GM04504 (cell line): ENCODE measurements at places on chromosomes 6 and 20.

DNA sequence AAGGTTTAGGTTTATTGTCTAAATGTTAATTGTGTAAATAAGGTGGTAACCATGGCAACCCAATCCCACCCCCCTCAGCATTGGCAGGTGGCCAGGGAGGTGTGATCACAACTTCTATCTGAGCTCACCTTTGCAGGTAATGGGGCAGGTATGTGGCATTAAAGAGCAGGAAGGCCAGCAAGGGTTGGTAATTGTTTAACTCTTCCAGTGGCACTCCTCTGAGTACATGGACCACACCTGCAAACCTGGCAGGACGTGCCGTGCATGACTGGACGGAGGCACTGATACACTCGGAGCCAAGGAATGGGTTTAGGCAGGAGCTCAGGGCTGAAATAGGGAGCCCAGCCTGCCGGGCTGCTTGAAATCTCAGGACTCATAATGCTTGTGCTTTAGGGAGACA is 107.0 kb upstream of the BMP2 start:
- no peak for DNase-seq

- no peak for DNase-seq
Measured at GRCh38 chr20:2820084-2820895, 4.1 kb downstream of the TMEM239 start.

DNA sequence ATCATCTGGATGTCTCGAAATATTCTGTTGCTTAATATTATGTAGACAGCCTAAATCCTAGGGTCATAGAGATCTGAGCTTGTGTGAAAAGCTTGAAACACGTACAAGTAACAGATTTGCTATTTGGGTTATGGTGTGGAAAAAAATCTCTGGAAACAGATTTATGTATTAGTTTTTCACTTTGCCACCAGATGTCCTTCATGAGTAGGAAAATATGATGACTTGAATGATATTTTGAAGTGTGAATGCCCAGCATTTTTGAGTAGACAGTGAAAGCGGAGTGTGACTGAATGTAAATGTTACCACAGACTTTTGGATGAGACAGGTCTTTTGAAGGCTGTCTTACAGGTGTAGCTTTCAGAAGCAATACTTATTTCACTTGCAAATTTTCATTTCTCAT is 4.2 kb upstream of the BMP6 start:
- DNase-seq: no peak

GRCh38 chr20:55561259-55561658 is 444.1 kb downstream of the CBLN4 start:
- no peak for DNase-seq

DNA sequence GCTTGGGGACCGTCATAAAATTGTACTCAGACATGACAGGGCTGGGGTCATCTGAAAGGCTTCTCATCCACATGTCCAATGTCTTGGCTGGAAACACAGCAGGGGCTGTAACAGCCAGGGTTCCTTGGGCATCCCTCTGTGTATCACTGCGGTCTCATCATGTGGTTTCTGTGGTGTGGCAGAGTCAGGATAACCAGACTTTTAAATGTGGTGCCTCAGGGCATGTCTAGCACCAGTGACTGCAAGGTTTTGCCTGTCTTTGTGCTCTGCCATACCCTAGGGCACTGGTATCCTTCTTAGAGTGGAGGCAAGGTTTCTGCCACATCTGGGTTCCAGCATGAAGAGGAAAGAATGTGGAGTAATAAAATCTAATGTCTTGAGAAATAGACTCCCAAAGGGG is 124.2 kb downstream of the PLEKHG1 start:
- DNase-seq: peak; percentile 16

DNA sequence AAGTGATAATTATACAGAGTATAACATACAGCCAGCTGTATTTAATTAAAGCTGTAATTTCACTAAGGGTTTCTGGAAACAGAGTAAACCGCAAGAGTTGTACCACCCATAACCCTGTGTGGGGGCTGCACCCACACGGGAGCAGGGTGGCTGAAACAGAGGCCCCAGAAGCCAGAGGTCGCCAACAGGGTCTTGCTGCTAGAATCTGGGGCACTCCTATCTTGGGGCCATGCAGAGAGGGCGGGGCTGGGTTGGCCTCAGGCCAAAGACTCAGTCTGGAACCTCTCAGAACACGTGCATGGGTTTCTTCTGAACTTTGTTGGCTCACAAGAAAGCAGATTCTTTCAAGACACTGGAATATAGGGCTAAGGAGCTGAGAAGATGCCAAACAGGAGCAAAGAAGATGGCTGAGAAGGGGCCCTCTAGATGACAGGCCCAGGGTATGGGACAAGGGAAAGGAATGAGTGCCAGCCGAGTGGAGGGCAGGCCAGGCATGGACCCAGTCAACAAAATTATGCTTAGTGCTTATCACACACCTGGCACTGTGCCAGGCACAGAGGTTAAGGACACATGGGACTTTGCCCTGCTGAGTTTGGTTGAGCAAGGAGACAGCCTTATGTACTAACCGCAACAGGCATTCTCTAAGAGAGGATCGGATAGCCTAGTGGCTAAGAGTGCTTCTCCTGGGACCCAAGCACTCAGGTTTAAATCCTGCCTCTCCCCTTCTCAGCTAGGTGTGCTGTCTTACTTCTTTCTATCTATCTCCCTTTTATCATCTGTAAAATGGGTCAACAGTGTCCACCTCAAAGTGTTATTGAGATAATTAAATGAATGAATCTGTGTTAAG is 96.6 kb upstream of the FOXP4 start:
- DNase-seq: no peak

- DNase-seq: no peak
Measured at GRCh38 chr20:20139403-20139802, 87.1 kb downstream of the CFAP61 start.

DNA sequence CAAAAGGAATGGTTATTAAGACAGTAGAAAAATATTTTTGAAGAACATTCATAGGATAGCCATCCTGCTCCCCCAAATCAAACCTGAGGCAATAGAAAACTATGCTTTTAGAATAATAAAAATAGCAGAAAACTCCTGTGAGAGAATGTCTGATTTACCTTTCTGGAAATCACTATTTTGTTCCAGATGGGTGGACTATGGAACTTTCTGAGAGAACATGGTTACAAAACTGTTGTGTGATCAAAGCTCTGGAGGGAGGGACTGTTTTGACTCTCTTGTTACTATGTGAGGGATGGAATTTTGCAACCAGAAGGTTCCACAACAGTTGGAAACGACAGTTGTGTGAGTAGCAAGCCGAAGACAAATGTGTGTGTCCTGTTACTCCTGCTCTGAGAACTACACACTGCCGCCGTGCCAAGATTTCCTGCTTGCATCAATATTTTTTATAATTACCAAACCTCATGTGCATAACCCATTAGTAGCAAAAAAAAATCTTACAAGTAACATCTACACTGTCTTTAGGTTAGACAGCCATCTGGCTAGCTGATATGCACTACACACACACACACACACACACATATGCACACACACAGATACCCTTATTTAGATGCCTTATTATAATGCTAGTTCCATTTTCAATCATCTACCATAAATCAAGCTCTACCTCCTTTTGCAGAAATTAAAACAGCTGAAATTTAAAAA is 11.0 kb upstream of the HIVEP1 start:
- no peak for DNase-seq

DNA sequence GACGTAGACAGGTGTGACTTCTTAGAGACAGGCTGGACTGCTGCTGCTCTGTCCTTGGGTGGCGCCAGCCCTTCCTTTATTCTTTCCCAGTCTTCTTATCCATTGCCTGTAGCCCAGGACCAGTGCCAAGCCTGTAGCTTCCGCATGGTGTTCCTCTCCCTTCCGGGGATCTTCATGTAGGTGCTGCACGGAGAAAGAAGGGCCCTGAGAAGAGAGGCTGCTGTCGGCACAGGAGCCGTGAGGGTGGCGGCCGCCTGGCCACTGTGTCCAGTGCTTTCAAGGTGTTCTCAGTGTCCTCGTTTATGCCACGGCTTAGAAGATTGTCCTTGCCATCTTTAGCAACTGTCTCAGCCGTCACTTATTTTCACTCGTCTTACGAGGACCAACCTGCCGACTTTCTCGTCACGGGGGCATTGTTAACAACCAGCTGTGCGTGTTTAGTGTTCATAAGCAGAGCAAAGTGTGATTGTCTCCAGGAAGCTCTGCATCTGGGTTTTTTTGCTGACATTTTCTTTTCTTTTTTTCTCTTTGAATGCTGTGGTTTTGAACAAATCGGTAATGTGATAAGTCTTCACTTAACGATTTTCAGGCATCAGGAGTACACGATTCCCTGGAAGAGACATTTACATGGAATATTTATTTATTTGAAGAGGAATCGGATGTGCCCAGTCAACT is 61.2 kb downstream of the PPP1R14C start:
- no peak for DNase-seq

DNA sequence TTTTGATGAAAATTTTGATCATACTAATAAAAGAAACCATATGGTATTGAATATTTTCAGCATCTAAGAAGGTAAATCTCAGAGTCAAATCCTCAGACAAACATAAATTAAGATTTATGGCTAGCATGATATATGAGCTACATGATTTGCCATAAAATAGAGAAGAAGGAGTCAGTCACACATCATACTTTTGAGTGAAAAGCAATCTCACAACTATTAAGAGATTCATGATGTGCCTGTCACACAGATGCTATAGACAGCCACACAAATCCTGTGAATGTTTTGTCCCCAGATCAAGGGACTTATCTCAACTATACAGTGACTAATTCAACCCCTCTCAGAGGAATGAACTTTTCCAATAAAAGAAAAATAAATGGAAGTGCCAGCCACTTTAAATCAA is 85.7 kb downstream of the BTBD9 start:
- DNase-seq: no peak

GRCh38 chr6:2503816-2504494 is 246.8 kb downstream of the MYLK4 start:
- DNase-seq: no peak

DNA sequence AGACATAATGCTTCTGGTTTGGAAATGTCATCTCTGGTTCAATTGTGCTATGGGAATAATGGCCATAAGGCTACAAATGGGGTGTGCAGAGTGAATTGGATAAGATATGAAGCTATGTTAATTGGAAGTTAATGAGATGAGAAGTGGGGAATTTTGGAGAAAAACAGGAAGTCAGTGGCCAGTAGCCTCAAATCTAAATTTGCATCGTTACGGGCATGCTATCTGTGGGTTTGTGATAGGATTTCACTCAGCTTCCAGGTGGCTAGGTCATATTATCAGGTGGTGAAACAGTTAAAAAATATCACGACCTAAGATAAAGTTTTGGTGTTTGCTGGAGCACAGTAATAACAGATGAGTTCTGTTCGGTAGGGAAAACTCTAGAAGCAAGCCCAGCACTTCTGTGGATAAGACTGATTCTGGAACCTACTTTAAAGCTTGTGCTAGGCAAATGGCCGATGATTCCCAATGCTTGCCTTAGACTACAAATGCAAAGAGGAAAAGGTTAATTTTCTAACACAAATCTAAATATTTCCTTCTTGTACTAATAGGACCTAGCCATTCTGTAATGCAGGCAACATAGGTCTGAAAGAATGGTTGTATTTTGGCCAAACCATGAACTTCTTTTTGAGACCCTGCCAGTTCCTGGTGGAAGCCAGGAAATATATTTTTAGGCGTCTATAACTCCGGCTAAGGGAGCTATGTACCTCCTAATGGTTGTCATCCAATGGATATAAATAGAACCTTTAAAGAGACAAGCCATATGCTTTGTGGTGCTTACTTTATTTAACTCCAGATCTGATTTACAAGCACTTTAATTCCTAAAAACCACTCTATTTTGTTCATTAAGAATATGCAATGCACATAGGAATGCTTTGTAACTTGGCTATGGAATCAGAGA is 111.0 kb downstream of the PLCB1 start:
- DNase-seq: no peak

- DNase-seq: no peak
Measured at GRCh38 chr6:142349215-142349823, 47.5 kb downstream of the ADGRG6 start.

- no peak for DNase-seq
Measured at GRCh38 chr6:31533455-31533841, 4.7 kb downstream of the MCCD1 start.

- no peak for DNase-seq
Measured at GRCh38 chr20:45672765-45673164, 2.7 kb upstream of the WFDC11 start.

GRCh38 chr6:33974030-33974429 is 170.2 kb upstream of the MLN start:
- no peak for DNase-seq

DNA sequence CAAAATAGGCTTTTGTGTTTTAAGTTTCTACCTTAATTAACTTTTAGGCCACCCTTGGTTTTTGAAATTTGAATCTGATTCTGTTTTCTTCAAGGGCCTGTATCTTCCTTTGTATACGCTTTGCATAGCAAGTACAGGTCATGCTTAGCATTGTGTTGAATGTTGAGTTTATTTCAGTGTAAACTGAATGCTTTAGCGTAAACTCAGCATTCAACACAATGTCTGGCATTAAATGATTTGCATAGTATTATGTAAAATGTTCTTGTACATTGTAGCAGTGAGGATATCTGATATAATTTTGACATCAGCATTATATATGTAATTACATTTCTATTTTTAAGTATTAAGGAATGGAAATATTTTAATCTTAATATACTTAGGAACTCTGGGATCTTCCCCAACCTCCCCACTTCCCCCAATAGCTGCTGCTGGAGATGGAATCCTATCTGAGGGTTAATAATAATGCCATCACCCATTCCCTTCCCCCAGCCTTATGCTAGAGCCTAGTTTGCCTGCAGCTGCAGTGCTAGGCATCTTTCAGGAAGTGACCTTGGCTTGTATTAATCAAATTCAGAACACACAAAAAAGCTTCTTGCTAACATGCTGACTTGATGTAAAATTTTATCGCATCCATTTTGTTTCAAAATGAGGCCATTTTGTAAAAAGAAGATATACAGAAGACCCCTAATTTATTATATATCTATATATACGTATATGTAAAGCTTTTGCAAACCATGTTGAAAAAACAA is 73.1 kb downstream of the NCOA3 start:
- no peak for DNase-seq

GRCh38 chr6:125791820-125792165 is 1.0 kb downstream of the NCOA7 start:
- DNase-seq: no peak

DNA sequence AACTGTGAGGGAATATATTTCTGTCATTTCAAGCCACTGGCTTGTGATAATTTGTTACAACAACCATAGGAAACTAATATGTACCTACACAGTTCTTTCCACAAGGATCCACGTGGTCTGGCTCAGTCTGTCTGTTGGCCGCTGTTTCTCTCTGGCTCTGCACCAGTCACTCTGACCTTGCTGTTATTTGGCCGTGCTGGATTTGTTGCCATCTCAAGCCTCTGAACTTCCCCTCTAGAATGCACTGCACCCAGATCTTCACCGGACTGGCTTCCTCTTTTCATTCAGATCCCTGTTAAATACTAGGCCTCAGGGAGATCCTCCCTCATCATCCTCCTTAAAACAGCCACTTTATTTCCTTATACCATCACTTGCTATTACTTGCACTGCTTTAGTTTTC is 446.8 kb downstream of the TFAP2B start:
- DNase-seq: no peak

GRCh38 chr6:85460921-85461797 is 11.3 kb downstream of the NT5E start:
- no peak for DNase-seq

GRCh38 chr20:41111578-41111951 is 25.8 kb upstream of the PLCG1 start:
- no peak for DNase-seq

GRCh38 chr20:63087236-63087871 is 80.6 kb upstream of the BHLHE23 start:
- no peak for DNase-seq

GRCh38 chr20:47293631-47294030 is 62.9 kb downstream of the ZMYND8 start:
- no peak for DNase-seq
